Cerebellar nuclear complex (tissue), 1 donor: ENCODE measurements at places on chromosomes 5 and 9.
A peak's percentile ranks its signal among the peaks of the same experiment; 100 is the strongest.

DNA sequence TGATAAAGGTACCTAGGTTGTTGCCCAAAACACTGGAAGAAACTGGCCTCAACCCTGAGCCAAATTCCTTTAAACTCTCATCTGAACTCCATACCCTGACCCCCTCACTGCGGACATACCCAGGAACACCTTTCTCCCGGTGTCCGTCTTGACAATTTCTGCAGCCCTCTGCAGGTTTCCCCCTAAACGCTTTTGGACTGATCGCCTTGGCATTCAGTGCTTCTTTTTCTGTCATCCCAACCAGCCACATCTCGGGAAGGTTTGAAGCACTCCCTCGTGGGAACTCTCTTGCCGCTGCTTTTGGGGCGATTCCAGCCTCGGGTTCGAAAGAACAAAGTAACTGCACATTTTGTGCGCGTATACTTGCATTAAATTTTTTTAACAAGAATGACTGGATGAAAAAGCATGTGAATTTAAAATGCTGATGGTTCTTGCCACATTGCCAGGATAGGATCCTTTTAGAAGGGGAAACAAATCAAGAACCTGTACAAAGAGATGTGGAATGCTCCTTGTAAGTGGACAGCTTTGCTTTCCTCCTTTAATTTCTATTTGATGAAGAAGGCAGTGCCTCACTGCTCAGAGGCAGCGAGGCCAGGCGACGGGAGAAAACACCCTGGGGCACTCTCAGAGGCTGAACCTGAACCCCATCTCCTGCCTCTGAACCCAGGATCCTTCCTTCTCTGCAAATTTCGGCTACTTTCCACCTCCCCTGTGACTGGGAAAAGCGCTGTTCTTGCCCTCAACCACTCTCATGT, 615 bp downstream of the PSMD5 start:
- no peak for DNase-seq

GRCh38 chr5:178143901-178144300, 9.8 kb downstream of the NHP2 start:
- DNase-seq, result no peak

DNA sequence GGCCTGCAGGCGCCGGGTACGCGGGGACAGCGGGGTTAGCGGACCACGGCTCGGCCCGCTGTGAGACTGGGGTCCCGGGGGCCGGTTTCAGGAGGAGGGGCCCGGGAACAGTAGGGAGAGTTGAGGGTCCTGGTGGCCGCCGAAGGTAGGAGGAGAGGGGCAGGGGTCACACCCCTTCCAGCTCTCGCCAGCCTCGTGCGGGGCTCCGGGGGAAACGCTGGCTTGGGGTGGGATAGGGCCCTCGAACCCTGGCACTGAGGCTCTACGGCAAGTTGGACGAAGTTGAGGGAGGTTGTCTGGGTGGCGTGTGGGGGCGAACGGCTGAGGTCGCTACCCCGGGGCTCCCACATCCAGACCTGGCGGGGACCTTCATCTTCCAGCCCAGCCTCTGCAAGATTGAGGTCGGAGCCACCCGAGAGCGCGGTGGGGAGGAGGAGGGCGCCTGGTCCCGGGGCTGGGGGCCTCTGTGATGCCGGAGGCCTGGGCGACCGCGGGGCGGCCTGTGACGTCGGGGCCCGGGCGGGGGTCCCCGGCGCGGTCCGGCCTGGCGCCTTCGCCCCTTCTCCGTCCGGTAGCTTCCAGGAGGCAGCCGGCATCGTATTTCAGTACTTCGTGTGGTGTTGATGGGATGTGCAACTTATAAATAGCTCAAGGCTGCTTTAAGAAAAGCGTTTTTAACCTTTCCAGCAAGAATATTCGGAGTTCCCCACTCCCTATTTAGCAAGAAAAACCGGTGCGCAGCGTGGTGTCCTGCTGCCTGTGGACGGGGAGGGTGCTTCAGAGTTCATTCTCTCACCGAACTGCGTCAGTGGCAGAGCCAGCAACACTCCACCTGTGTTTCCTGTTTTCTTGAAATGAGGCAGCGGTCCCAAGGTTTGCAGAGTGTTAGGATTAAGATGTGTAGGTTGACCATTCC, 902 bp downstream of the HABP4 start:
- no peak for DNase-seq

GRCh38 chr9:134947265-134947955, 29.7 kb upstream of the FCN1 start:
- no peak for DNase-seq

GRCh38 chr9:36862206-36863145, 171.6 kb downstream of the PAX5 start:
- no peak for DNase-seq

DNA sequence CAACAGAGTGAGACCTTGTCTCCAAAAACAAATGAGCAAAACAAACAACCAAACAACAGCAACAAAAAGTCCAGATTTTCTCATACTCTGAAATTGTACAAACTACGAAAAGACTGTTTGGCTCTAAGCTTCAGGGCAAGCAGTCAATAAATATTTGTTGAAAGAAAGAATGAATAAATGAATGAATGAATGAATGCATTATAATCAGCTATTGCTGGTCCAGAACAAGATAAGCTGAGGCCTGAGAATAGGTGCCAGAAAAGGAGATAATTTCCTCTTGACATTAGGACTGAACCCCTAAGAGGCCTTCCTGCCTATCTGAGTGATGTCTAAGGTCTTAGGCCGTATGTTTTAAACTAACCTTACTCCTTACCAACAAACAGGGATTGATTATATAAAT, 99.2 kb upstream of the IL6ST start:
- no peak for DNase-seq

DNA sequence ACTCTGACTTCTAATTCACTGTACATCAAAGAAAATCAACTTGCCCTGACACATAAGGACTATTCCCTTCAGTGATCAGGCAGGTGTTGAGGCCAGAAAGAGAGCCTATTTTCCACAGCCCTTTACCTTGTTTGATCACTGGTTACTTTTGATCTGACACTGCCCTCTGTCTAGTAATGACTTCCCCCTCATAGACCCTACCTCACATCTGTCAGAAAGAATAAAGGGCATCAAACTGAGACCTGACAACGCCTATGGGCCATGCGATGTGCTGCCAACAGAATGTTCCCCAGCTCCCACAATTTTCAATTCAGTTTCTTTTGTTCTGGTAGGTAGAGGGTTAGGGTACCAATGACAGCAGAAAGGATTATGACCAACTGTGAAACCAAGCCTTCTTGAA, 47.7 kb downstream of the FBXL17 start:
- DNase-seq, result no peak

DNA sequence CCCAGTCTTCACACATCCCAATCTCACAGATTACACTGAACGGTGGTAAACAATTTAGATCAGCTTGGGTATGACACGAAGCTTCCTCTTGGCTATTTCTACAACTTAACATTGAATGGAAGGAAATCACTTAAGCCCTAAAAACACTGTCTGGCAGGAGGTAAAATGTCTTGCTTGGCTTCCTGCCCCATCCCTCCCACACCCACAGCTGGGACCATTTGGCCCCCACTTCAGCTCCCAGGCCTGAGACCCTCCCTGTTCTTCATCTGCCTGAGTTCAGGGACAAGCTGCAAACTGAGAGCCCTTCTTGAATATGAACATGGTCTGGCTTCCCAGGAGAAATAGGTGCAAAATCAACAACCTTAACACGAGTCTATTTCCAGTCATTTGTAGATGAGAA, 3.4 kb upstream of the COL15A1 start:
- no peak for DNase-seq

DNA sequence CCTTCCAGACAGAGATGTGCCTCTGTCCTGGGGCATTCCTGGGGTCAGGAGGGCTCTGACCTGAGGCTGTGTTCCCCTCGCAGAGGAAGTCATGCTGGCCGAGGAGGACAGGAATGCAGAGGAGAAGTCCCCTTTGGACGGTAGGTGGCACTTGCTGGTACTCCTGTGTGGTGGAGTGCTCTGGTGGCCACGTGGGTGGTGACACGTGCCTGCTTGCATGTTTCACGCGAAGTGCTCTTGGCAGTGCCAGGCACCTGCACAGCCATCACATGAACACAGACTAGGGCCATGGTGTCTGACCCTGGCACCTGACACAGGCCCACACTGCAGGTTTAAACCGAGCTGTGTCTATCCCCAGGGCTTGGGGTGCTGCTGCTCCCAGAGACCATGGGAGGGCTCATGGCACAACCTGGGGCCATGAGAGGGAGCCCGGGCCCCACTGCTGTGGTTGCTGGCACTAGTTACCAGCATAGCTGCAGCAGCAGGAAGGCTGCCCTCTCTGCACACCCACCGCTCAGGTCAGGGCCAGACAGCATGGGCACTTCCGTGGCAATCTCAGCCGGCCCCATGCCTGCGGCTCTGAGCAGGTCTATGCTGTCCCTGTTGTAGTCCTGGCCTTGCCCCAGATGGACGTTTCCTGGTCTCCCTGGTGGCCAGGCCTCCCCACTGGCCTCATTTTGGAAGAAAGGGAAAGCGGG, 79.3 kb downstream of the CACNA1B start:
- no peak for DNase-seq

DNA sequence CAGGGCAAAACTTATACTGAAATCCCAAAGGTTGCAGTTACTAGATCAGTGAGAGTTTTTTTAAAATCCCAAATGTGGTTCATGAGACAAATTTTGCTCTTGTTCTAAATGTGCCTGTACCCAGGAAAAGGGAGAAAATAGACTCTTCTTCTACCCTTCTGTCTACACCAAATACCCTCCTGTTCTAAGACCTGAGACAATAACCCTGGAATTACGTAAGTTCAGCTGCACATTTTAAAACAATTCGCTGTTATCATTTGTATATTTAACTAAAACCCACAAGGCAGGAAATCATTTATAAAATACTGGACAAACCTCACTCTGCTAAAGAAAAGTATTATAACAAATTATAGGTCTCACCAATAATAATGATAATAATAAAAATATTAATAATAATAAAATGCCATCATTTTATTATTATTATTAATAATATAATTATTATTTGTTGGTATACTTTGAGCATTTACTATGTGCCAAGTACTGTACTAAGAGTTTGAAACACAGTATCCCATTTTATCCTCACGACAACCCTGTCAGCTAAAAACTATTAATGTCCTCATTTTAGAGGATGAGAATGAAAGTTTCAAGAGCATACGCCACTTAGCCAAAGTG, 49.8 kb upstream of the AFAP1L1 start:
- peak; percentile 56 for DNase-seq

DNA sequence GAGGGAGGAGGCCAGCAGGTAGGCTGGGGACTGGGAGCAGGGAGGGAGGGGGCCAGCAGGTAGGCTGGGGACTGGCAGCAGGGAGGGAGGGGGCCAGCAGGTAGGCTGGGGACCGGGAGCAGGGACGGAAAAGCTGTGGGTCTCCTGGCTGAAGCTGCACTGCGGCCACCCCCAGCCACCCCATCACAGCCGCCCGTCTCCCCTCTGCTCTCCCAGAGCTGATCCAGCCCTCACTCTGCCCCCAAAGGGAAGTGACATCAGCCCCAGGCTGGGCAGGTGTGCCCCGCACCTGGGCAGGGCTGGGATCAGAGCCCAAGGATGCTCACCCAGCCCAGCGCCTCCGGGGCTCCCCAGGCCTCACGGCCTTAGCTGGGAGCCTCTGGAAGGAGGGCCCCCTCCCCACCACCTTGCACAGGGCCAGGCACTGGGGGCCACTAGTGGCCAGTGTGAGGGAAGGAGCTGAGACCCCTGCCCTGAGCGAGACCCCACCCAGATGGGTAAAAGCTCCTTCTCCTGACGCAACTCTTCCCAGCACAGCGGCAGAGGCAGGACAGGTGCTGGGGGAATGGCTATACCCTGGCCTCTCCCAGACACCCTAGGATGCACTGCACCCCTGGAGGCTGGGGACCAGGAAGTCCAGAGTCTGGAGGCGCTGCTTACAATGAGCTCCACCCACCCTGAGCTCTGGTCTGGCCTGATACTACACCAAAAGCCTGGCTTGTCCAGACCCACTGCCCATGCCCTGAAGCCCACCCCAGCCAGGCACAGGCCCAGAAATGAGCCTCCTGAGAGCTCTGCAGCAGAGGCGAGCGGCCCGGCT, 11.6 kb downstream of the AGPAT2 start:
- DNase-seq, result no peak

GRCh38 chr5:143583409-143583808, 179.9 kb upstream of the NR3C1 start:
- DNase-seq, result no peak

GRCh38 chr9:97593960-97594359, 39.2 kb downstream of the TSTD2 start:
- no peak for DNase-seq

DNA sequence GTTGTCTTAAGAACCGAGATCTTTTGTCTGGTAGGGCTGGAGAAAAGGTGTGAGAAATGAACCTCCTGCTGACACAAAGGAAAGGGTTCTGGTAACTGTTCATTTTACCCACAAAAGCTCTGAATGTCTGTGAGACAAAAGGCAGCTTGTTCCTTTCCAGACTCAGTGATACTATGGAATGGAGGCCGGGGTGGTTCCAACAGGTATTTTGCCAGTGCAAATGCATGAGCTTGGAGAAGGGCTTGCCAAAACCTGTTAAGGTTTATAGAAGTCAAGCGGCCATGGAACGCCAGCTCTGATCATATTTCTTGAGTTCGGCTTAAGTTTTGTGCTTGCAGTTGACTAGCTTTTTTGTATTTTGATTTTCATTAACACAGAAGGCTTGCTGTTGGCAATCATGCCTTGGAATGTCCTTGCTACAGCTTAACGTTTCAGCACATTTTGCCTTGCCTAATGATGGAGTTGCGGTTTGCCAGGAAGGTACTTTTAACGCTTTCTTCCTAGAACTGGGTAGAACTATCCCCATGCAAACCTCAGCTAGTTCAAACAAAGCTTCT, 328.6 kb downstream of the PIK3R1 start:
- no peak for DNase-seq

GRCh38 chr5:144352732-144353317, 182.2 kb downstream of the KCTD16 start:
- DNase-seq, result no peak

GRCh38 chr9:136848393-136849037, 694 bp upstream of the PHPT1 start:
- no peak for DNase-seq

- DNase-seq, result no peak
These were observed 79.5 kb upstream of the FAM169A start for GRCh38 chr5:74945561-74946165.

- no peak for DNase-seq
These were observed 1202.4 kb upstream of the SEMA6A start for GRCh38 chr5:117776977-117777376.

DNA sequence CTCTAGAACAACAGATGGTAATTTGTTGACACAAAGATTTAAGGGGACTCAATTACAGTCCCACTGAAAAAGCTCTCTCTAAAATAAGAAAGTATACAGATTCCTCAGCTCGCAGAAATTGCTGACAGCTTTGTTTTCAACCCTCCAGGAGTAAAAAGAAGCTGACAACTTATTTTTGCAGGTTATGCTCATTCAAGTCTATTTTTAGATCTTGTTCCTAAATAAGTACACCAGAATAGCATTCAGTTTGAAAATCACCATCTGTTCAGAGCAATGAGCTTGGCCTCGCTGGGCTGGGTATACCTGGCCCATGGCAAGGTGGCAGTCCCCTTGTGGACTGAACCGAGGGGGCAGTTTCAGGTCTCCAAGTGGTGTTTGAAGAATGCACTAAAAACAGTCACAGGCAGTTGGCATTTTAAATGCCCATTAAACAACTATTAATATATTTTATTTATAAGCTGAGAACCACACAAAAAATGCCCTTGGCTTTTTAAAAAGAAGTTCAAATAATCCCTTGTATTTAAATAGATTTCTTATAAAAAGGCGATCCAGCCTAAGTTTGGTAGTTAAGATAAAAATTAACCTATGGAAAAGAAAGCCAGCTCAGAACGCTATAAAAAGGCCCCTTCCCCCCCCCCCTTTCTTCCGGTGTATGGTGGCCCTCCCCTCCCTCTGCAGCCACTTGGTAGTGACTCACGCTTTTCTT, 169.2 kb downstream of the AUH start:
- peak; percentile 46 for DNase-seq
